ENCODE measurements at places on chromosomes 16 and 17.
A peak's percentile ranks its signal among the peaks of the same experiment; 100 is the strongest.

DNA sequence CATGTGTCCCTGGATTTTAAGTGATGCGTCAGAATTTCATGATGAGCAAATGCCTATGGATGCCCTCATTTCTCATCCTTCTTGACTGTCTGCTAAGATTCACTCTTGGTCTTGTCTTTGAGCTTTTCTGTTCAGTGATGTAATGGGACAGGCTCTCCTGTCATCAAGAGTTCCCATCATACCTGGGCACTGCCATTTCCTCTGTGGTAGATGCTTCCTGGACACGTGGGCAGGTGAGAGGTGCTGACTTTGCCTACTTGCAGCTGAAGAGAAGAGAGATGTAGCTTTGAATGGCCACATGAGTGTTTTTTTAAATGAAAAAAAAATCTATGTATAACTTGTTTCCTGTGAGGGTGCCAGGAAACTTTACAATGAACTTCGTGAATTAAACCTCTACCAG, 557.7 kb downstream of the MAF start:
- no peak for DNase-seq

- no peak for DNase-seq
Measured at GRCh38 chr16:46737621-46738214, 10.4 kb downstream of the MYLK3 start.

- no peak for DNase-seq
Measured at GRCh38 chr16:76195056-76195455, 82.1 kb upstream of the CNTNAP4 start.

DNA sequence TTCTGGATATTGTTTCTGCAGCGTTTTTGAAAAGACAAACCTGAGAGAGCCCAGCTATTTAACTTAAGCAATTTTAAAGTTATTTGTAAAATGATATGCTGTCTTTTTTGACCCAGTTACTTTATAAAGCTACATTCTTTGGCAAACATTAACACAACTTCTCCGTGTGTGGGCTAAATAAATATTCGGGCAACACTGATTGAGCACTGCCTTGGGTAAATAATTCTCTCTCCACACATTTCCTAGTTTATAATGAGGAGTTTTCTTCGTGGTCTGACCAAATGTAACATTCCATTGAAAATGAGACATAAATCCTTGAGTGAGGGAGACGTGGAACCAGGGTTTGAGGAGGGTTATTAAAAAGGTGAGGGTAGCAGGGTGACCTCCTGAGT, 142.8 kb downstream of the WWOX start:
- no peak for DNase-seq

GRCh38 chr17:16456742-16457316, 35.2 kb downstream of the LRRC75A start:
- DNase-seq = no peak

- DNase-seq = no peak
Measured at GRCh38 chr17:76273445-76274111, 8.4 kb downstream of the UBALD2 start.

DNA sequence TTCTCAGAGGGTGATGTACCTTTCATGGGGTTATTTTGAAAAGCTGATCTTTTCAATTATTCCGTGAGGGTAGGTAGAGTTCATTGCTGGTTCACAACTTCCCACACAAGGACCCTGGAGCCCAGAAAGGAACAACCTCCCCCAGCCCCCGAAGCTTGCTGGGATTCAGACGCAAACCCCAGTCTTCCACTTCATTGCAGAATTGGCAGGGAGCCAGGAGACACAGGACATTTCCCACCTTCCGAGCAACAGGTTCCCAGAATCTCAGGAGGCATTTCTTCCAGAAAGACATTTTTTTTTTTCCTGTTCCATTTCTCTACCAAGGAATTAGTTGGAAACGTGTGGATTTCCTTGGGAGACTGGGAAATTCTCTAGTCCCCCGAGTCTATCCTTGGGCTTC, 106.1 kb downstream of the GP2 start:
- no peak for DNase-seq

- peak; percentile 74 for DNase-seq
Measured at GRCh38 chr17:55238179-55238930, 26.4 kb upstream of the HLF start.

- no peak for DNase-seq
Measured at GRCh38 chr16:69906838-69907401, 44.2 kb upstream of the CLEC18A start.

DNA sequence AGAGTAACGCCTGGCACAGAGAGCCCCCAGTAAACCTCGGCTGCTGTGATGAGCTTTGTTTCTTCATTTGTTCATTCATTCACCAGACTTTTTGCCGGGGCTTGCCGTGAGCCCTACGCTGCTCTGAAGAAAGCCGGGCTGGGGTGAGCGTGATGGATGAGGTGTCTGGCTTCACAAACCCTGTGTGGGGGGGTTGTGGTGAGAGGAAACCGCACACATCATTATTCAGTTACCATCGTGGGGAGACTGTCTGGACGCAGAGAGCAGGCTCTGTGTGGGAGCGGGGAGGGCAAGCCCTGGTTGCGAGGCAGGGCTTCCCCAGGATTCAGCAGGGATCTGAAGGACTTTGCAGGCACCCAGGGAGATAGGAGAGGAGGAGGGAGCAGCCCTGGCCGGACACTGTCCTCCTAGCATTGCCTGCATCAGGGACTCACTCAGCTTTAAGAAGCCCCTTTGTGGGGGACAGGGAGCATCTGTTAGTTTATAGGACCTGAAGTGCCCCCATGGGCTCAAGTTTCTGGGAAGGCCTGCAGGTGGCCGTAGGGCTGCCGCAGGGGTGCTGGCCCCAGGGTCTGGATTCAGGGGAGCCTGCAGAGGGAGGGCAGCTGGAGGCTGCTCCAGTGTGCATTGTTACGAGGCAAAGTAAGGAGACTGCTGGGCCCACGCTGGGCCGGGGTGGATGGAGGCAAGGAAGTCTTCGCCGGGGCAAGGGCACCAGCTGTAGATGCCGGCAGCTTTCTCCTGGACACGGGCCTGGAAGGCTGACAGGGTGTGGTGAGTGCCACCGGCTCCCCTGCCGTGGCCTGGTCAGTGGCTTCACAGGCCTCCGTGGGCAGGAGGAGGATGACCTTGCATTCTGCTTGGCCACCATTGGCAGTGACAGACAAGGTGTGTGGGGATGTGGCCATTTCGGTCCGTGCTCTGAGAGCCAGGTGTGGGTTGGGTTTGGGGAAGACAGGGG, 334.5 kb downstream of the SEC14L1 start:
- DNase-seq = peak; percentile 56

DNA sequence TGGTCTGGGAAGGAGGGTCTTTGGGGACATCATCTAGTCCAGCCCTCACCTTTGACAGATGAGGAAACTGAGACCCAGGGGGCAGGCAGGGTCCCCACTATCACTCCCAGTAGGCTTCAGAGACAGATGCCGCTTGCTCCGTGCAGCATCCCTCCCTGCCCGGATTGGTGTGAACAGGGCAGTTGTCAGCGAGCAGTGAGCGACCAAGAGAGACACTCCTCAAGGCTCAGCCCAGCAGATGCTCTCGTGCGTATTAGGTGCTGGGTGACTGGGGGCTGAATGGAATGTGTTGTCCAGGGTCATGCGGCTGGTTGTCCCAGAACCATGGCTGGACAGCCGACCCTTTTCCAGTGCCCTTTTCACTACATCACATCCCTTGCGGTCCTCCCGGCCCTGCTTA, 49.0 kb downstream of the MPRIP start:
- no peak for DNase-seq

DNA sequence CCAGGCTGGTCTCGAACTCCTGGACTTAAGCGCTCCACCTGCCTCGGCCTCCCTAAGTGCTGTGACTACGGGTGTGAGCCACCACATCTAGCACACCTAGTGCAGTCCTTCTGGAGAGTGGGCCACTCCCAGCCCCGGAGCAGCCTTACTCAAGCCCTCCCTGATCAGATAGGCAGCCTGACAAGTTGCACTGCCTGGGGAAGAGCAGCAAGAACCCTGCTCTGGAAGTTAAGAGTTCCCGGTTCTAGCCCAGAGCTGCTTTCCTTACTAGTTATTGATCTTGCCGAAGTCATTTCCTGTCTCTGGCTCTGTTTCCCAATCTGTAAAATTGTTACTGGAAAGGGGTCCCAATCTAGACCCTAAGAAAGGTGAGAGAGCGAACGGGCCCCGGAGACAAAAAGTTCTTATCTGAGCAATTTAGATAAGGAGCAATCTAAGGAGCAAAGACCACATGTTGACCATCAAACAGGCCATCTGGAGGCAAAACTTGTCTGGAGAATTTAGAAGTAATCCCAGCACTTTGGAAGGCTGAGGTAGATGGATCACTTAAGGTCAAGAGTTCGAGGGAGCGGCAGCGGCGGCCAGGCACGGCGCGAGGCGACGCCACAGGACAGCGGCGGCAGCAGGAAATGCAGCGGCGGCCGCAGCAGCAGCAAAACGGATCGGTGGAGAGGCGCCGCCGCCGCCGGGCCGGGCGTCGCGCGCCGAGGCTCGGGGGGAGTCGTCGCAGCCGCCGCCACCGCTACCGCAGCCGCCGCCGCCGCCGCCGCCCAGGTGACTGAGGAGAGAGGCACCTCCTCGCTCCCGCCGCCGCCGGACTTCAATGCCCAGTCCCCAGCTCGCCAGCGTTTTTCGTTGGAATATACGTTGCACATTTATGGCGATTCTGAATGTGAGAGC, 4.3 kb upstream of the NAGLU start:
- peak; percentile 37 for DNase-seq

DNA sequence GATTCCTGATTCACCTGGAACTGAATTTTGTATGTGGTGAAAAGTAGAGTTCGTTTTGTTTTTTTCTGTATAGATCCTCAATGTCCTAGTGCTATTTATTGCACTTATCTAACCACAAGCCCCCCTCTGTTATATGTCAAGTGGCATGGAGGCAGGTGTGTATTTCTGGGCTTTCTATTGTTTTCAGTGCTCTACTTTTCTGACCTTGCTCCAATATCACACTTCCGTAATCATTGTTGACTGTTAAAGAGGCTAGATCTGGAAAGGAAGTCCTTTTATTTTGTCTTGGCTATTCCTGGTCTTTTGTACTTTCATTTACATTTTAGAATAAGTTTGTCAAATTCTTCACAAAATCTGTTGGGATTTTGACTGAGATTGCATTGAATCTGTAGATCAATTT, 26.8 kb upstream of the FBXO47 start:
- DNase-seq = no peak

GRCh38 chr17:69228576-69228975, at the start of gene ABCA10:
Gene ABCA10 (minus strand): TSS chr17:69228824. CDS start chr17:69225358, 3,466 bp downstream.
- no peak for DNase-seq

DNA sequence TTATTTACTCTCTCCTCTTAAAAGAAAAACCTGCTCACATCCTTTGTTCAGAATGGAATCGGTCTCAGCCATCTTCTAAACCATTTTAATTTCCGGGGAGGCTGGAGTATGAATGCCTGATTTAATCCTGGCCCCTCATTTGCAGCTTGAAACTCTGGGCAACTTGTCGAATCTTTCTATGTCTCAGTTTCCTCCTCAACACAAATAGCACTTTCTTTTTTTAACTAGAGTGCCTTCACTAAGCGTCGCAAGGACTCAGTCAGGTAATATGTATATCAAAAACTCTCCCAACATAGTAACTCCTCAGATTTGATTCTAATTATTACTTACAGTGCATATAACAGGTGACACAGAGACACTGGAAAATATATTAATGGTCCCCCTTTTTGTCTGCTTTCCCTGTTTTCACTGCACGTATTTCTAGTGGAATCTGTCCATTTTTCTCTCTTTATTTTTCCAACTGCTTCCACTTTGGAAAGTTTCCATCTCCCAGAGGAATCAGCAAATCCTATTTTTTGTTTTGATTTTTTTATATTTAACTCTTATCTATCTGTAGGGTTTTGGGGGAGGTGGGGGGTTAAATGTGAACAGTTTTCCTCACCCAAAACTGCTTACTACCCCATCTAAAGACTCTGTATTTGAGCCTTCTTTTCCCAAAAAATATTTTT, 18.6 kb downstream of the SNN start:
- DNase-seq = no peak

GRCh38 chr16:85158743-85159178, 46.5 kb upstream of the CIBAR2 start:
- no peak for DNase-seq

DNA sequence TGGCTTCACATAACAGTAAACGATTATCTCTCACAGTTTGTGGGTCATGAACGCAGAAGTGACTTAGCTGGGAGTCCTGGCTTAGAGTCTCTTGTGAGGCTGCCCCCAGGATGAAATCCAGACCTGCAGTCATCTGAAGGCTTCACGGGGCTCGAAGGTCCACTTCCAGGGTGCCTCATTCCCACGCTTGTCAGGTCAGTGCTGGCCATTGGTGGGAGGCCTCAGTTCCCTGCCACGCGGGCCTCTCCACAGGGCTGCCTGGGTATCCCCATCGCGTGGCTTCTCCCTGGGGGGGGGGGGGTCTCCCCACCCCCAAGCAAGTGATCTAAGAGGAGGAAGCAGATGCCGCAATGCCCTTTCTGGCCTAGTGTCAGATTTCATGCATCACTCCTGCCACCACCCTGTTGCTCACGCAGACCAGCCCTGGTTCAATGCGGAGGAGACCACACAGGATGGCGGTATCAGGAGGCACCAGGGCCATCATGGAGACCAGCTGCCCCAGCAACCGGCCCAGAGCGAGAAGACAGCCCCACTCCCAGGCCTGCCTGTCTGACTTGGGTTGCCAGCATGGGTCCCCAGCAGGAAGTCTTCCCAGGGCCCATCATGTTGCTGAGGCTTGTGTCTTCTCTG, 77.3 kb upstream of the CDH5 start:
- no peak for DNase-seq

DNA sequence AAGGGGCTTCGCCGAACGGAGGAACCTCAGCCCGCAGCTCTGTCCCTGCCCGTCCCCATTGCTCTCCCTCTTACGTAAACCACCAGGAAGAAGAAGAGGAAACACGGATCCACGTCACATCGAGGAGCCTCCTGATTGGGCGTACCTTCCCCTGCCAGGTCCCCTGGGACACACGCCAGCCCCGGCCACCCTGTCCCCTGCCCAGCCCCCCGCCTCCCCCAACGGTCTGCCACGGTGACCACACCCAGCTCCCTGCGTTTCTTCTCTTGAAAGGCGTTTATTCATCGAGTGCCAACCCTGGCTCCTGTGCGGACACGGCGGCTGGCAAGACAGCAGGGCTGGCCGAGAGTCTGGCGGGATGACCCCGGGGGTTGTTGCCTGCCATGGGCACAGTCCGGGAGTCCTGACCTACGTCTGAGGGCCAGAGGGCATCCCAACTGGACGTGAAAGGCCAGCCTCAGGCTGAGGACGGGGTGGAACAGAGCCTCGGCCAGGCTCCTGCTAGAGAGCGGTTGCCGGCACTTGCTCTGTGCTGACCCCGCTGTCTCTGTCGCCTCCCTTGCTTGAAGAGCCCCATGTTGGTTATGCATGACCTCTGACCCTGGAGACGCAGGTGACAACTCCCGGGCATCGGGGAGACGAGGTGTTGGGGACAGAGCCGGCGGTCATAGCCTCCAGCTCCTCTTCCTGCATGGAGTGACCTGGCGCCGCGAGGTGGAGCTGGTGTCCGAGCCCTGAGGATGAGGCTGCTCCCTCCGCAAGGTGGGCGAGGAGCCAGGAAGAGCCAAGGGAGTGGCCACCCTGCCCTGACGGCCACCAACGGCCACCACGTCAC, 40.5 kb upstream of the ACSF3 start:
- DNase-seq = no peak

All from stimulated activated CD8-positive, alpha-beta memory T cell treated with anti-CD3 and anti-CD28 coated beads, Interleukin-12 subunit alpha, Interleukin-12 subunit beta, amount 100 ng/mL, for 4 hours (primary cell).